Gastroesophageal sphincter (tissue), 4 donors: ENCODE measurements at places on chromosomes 3 and 15.

DNA sequence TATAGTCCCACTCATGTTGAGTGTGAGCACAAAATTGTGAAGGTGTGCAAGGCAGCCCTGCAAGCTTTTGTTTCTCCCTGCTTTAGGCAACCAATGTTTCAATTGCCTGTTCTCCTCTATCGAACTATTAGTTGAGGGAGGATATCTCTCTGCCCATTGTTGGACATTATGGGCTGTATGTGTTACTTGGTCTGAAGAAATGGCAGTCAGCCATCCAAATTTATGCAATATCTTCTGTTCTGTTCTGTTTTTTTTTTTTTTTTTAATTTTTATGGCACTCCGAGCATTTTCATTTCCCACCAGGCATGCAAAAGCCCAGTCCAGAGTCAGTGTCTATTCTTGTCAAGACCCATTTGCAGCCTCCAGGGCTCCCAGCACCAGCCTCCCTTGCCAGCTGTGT is 44.0 kb downstream of the ANAPC13 start:
- no peak overlapping the region for H3K4me3 ChIP-seq
- H3K4me1 ChIP-seq: no peaks in the 10 kb centered on the region
- no peaks in the 10 kb centered on the region for H3K36me3 ChIP-seq
- H3K27me3 ChIP-seq: no peaks in the 10 kb centered on the region
- ATAC-seq: no peak
- H3K27ac ChIP-seq: no peak overlapping the region

DNA sequence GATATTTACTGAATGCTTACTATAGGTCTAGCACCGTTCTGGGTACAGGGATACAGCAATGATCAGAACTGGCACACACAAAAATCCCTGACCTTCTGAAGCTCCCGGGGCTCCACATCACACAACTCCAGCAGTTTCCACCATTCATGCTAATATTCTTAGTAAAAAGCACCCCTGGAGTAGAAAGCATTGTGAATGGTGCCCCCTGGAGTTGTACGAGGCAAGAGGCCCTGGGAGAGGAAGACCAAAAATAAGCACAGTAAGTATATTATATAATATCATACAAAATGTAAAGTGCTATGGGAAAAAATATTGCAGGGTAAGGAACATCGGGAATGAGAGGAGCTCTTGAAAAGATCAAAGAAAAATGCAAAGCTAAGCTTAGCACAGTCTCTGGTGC is 790 bp upstream of the SRGAP3 start:
- no peaks in the 10 kb centered on the region for H3K4me1 ChIP-seq
- no peak for ATAC-seq
- no peak overlapping the region for H3K4me3 ChIP-seq
- H3K27ac ChIP-seq: peak overlapping the region; percentile 63
- no peaks in the 10 kb centered on the region for H3K36me3 ChIP-seq

- H3K4me1 ChIP-seq: peaks cover 13% of the 10 kb centered on the region
- ATAC-seq: peak; percentile 74
- no peak overlapping the region for H3K4me3 ChIP-seq
- peak overlapping the region; percentile 5 for H3K27ac ChIP-seq
Measured at GRCh38 chr3:186247821-186248814, 113.9 kb downstream of the DGKG start.

DNA sequence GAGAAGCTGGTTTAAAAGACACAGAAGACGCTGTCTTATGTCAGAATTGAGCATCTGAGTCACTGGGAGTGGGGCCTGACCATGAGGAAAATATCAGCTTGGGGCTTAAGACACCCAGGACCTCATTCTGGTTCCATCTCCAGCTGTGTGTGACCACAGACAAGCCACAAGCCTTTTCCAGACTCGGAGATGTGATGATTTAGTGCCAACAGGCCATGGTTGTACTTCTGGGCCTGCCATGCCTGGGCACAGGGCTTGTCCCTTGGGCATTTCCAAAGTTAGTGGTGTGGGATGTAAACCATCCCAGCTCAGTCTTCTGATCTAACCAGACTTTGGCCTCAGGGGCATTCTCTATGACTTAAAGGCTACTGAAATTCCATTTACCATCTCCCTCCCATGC is 269.8 kb downstream of the RYR3 start:
- H3K27me3 ChIP-seq: no peaks in the 10 kb centered on the region
- H3K4me1 ChIP-seq: no peaks in the 10 kb centered on the region
- ATAC-seq: no peak
- H3K4me3 ChIP-seq: no peak overlapping the region

DNA sequence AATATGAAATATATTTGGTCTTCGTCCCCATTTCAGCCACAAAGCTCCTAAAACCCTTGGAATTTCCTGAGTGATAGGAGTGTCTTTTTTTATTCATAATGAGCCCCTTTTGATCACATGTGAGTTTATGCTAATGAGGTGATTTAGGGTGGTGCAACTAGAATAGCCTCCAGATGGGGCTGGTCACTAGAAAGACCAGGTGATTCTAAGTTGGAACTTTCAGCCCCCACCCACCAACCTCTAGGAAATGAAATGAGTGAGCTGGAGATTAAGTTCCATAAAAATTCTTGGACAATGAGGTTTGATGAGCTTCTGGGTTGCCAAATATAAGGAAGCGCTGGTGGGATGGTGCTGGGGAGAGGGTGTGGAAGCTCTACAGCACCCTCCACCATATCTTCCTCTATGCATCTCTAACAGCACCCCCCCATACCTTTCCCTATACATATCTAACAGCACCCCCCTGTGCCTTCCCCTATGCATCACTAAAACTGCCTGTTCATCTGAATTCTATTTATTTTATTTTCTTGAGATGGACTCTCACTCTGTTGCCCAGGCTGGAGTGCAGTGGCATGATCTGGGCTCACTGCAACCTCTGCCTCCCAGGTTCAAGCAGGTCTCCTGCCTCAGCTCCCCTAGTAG is 2.1 kb upstream of the SMCO1 start:
- no peak overlapping the region for H3K4me3 ChIP-seq
- H3K36me3 ChIP-seq: no peaks in the 10 kb centered on the region
- H3K27ac ChIP-seq: no peak overlapping the region

DNA sequence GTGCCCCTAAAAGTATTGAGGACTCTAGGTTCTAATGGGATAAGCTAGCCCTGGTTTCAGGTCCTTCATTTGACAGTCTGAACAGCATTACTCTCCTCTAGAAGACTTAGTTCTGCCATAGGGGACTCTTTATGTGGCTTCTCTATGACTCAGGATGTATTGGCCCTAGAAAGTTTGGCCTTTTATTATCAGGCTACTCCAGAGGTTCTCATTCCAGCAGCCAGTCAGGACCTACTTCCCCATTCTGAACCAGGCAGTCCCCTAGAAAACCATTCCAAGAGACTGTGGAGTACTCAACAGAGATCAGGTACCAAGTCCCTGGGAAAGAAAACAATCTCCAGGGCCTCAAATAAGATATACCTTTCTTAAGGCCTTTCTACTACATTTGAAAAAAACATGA is 157.9 kb upstream of the TSPAN3 start:
- no peaks in the 10 kb centered on the region for H3K36me3 ChIP-seq
- no peak for ATAC-seq
- H3K27me3 ChIP-seq: no peaks in the 10 kb centered on the region
- no peak overlapping the region for H3K27ac ChIP-seq

DNA sequence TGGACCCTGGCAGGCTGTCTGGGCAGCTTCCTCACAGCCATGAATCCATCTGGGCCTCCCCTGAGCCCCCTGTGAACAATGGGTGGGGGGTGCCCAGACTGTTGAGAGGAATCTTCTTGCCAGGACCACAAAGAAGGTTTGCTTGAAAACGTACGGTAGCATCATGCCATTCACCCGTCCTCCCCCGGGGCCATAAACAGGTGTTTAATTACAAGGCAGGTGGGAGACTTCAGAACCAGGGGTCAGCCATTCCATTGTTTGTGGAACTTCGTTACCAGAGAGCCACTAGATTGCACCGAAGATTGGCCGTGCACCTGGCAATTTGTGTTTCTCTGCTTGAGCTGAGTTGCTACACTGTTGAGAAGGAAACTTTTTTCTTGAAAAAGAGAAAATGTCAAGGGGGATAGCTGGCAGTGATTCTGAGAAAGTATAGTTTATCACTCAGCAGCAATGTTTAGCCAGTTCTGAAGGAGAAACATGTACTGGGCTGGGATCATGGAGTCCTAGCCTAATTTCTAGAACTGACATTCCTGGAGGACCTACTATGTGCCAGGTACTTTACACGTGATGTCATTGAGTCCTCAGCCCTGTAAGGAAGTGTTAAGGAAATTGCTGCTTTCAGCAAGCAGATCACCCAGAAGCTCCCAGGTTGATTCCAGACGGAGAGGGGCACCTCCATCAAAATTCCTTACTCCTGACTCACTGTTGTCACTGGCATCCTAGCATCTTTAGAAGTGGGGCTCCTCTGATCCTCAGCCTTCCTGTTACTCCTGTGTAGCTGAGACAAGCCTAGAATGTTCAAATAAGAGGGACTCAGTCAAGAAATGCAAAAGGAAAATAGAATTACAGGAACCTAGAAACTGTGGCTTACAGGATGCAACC is 103.8 kb upstream of the UBE2E1 start:
- no peak overlapping the region for H3K27ac ChIP-seq
- no peaks in the 10 kb centered on the region for H3K36me3 ChIP-seq
- no peaks in the 10 kb centered on the region for H3K4me1 ChIP-seq

DNA sequence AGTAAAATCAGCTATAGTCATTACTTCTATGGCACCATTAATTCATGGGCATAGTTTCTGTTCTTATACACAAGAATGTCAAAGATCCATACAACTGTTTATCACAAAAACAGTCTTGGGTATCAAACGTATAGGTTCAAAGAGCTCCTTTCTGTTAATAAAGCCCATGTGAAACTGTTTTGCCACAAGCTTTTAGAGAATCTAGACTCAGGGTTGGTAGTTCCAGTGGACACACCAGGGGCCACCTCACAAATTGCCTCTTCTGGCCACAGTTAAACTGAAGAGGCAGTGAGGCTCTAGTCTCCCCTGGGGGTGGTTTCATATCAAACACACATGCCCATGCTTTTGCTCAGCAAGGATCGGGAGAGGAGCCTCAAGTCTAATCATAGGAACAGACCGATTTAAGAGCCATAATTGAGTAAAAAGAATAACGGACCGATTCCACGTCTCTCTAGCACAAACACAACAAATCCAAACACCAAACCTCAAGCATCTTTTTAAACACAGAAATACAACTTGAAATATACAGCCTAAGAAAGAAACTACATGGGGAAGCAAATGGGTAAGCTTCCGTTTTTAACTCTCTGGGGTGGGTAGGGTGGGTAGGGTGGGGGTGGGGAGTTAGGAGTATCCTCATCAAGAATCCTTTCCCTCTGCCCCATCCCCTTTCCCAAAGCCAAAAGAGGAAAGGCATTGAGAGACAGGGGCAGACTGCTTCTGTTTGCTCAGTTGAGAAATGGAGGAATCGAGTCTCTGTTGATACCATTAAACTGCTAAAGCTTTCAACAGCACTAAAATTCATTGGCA is 443.3 kb downstream of the MAGI1 start:
- no peaks in the 10 kb centered on the region for H3K36me3 ChIP-seq
- no peak overlapping the region for H3K4me3 ChIP-seq
- no peak overlapping the region for H3K27ac ChIP-seq
- no peak for ATAC-seq
- no peaks in the 10 kb centered on the region for H3K4me1 ChIP-seq

- peaks cover 65% of the 10 kb centered on the region for H3K36me3 ChIP-seq
- peaks cover 9% of the 10 kb centered on the region for H3K4me1 ChIP-seq
- H3K4me3 ChIP-seq: no peak overlapping the region
- peak overlapping the region; percentile 42 for H3K27ac ChIP-seq
Measured at GRCh38 chr15:43168192-43169107, 16.8 kb upstream of the CCNDBP1 start.

GRCh38 chr15:50939911-50940310 is 31.4 kb downstream of the AP4E1 start:
- no peaks in the 10 kb centered on the region for H3K4me1 ChIP-seq
- H3K27me3 ChIP-seq: no peaks in the 10 kb centered on the region
- H3K4me3 ChIP-seq: no peak overlapping the region
- H3K27ac ChIP-seq: no peak overlapping the region
- peaks cover 41% of the 10 kb centered on the region for H3K36me3 ChIP-seq

GRCh38 chr3:24648063-24648462 is 153.4 kb upstream of the THRB start:
- H3K27me3 ChIP-seq: no peaks in the 10 kb centered on the region
- ATAC-seq: no peak
- no peaks in the 10 kb centered on the region for H3K36me3 ChIP-seq
- no peak overlapping the region for H3K4me3 ChIP-seq
- no peaks in the 10 kb centered on the region for H3K4me1 ChIP-seq

DNA sequence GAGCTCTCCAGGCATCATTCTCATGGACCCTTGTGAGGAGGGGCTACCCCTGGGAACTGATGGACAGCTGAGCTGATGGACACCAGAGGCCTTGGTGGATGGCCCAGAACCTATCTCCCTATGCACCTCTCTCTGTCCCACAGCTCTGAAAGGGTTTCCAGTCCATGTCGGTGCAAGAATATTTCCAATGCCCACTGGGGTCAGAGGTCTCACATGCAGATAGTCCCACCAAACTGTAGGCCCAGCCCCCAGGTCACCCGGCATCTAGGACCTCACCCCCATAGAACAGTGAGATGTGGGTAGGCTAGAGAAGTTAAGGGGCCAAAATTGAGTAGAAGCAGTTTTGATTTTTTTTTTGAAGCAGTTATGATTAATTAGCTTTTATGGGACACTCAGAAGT is 2.6 kb downstream of the ALPK3 start:
- no peak overlapping the region for H3K4me3 ChIP-seq
- H3K4me1 ChIP-seq: peaks cover 31% of the 10 kb centered on the region
- H3K27ac ChIP-seq: peak overlapping the region; percentile 94
- no peaks in the 10 kb centered on the region for H3K36me3 ChIP-seq

- peaks cover 46% of the 10 kb centered on the region for H3K4me1 ChIP-seq
- H3K27me3 ChIP-seq: no peaks in the 10 kb centered on the region
- peak overlapping the region; percentile 54 for H3K27ac ChIP-seq
- no peak for ATAC-seq
- H3K4me3 ChIP-seq: peak overlapping the region; percentile 6
- no peaks in the 10 kb centered on the region for H3K36me3 ChIP-seq
Measured at GRCh38 chr15:73629798-73630429, 3.3 kb downstream of the NPTN start.
